Naive thymus-derived CD4-positive, alpha-beta T cell (primary cell): ENCODE measurements at places on chromosomes 3 and 15. TPM values are rescaled to one million over a fixed set of nuclear protein-coding genes. Genes with fewer than 3 reads are reported as not detected.

GRCh38 chr3:151707216-151707615 lies 26.5 kb upstream of the AADACL2 start:
- no peaks in the 10 kb centered on the region for H3K27me3 ChIP-seq
- no peaks in the 10 kb centered on the region for H3K4me1 ChIP-seq
- no peaks in the 10 kb centered on the region for H3K36me3 ChIP-seq
- no peak for DNase-seq

DNA sequence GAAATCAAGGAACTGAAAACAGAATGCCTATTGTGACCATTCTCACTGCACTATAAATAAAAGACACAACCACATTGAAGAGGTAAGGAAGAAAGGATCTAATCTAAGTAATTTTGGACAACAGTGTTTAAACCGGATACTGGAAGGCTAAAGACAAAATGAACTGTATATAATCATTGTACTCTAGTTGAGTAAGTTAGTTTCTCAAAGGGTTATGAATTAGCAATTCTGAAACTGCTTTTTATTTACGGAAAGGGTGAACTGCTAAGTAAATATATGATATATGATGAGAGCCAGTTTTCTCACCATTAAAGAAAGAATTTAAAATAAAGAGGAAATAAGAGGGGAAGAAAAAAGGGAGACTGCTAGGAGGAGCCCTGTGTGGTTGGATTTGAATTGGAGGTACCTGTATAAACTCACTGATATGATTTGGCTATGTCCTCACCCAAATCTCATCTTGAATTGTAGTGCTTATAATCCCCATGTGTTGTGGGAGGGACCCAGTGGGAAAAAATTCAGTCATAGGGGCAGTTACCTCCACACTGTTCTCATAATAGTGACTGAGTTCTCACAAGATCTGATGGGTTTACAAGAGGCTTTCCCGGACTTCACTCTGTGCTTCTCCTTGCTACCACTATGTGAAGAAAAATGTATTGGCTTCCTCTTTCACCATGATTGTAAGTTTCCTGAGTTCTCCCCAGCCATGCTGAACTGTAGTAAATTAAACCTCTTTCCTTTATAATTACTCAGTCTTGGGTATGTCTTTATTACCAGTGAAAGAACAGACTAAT lies 607.7 kb downstream of the PYDC2 start:
- H3K4me1 ChIP-seq, result no peaks in the 10 kb centered on the region
- H3K27ac ChIP-seq, result no peak overlapping the region
- no peaks in the 10 kb centered on the region for H3K36me3 ChIP-seq
- H3K4me3 ChIP-seq, result no peak overlapping the region

DNA sequence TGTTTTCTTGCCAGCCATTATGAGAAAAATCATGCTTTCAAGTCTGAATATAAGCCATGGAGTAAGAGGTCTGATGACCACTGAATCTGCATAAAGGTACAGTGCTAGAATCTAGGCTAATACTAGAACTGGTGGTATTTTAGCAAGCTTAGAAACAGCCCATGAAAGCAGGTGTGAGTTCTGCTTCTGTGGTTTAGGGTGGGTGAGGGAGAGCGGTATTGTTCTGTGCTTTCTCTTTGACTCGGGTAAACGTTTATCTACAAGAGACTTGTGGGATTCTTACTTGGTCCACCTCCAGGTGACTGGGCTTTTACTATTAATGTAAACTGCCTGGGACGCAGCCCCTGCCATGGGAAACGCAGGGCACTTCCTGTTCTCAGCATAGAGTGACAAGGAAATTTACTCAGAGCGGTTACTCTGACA lies 55.2 kb downstream of the PGPEP1L start:
- no peak overlapping the region for H3K27ac ChIP-seq
- H3K27me3 ChIP-seq, result no peaks in the 10 kb centered on the region
- H3K4me1 ChIP-seq, result peaks cover 3% of the 10 kb centered on the region
- no peak for DNase-seq
- peaks cover 96% of the 10 kb centered on the region for H3K36me3 ChIP-seq

GRCh38 chr3:153399636-153400035 lies 237.6 kb downstream of the RAP2B start:
- no peaks in the 10 kb centered on the region for H3K27me3 ChIP-seq
- no peak overlapping the region for H3K4me3 ChIP-seq
- no peaks in the 10 kb centered on the region for H3K36me3 ChIP-seq
- H3K4me1 ChIP-seq, result no peaks in the 10 kb centered on the region

FAM81A gene
- total RNA-seq, result not detected
